Activated T-cell treated with anti-CD3 and anti-CD28 coated beads, Interleukin-2, amount 50 U/mL, for 48 hours (primary cell): ENCODE measurements at places on chromosomes 2 and 18.

DNA sequence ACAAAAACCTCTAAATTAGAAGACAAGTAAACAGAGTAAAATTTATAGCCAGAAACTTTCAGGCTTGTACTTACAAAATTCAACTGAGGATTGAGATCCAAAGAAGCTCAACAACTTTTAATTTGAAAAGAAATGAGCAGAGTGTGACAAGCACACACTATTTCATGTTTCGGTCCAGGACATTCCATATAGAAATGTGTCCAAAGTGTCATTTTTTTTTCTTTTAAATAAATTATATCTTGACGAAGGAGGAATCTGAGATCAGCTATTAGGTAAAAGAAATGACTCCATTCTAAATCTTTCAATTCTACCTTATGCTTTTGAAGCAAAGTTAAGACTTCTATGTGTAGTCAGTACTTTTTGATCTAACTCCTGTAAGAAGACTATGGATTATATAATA lies 4.6 kb downstream of the FN1 start:
- DNase-seq: no peak

- no peak for DNase-seq
Measured at GRCh38 chr18:3035635-3036034, 22.7 kb upstream of the LPIN2 start.

DNA sequence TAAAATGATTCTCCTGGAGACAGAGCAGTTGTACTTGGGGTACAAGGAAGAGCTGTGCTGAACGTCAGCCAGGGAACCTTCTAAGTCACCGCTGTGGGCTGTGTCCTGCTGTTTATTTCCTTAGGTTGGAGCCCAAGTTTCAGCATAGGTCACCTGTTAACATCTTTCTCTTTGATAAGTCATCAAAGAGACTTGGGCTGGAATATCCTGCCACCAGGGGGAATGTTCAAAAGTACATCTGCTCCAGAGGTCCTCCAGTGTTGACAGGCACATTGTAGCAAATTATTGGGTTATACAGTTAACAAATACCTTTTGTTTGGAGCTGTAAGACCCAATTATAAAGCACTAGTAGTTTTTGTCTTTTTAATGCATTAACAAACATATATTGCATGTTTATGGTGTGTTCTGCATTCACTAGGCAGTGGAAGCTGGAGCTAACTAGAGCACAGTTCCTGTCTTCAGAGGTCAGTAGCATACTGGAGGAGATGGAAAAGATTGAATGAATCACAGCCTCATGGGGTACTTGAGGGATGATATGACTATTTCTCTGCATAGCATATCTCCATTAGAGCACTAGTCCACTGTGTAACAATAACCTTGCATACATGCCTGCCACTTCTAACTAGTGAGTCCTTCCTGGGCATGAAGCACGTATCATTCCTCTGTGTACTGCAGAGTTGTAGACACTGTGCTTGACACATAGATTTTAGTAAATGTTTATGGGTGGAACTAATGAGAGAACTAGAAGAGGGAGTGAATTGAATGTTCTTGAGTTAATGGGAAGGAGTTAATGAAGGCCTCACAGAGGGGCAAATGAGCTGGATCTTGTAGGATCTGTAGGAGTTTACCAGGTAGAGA lies 182.1 kb downstream of the AGAP1 start:
- DNase-seq: no peak

DNA sequence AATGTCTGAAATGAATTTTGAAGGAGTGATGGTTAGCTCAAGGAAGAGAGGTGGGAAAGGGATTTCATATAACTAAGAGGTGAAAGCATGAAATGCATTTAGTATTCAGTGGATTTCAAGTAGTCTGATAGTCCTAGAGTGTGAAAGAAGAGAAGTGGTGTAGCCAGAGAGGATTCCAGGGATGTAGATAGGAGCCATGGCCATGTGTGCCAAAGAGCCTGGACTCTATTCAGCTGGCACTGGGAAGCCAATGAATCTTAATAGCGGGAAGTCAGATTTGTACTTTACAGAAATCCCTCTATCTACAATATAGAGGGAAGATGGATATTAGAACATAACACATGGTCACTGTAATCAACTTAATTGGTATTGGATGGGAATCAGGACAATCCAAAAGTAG lies 8.3 kb upstream of the BOLL start:
- no peak for DNase-seq

GRCh38 chr18:7637269-7637668 lies 70.2 kb downstream of the PTPRM start:
- no peak for DNase-seq

DNA sequence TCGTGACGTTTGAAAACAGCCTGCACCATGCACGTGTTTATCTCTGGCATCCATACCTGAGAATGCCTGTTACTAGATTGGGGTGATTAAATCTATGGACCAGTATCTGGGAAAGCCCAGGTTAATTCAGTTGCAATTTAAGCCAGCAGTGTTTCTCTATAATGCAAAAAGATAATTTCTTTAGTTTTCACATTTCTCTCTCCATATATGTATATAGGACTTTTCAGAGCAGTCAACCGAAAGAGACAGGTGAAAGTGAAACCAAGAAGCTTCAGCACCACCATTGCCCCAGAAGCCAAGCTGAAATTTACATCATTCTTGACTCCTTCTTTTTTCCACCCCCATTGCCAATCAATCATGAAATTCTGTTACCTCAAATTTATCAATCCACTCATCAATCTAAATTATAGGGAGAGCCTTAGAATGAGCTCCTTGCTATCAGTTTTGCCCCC lies 2.7 kb upstream of the LRP2 start:
- no peak for DNase-seq

DNA sequence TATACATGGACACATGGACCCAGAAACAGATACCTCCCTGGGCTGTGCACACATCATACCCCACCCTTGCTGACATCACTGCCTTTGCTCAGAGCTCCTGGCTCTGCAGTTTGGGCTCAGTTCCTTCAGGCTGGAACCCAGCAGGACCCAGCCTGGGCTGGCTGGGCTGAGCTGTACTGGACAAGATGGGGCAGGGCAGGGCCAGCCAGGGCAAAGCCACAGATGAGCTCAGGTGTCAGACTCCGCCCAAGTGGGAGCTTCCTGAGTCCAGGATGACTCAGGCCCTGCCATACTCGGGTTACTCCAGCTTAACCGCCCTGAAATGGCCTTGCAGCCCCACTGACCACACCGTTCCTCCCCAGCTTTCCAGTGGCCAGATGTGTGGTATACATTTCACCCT lies 284.9 kb downstream of the OSR1 start:
- no peak for DNase-seq

- DNase-seq: no peak
Measured at GRCh38 chr2:121304941-121305340, 19.9 kb upstream of the TFCP2L1 start.

GRCh38 chr18:24791751-24792545 lies 331.5 kb downstream of the HRH4 start:
- DNase-seq: no peak

GRCh38 chr2:230738924-230739323 lies 26.3 kb downstream of the CAB39 start:
- DNase-seq: no peak

- DNase-seq: no peak
Measured at GRCh38 chr18:63970809-63971205, 926 bp downstream of the SERPINB8 start.

GRCh38 chr2:155145758-155146229 lies 447.3 kb downstream of the KCNJ3 start:
- no peak for DNase-seq

- no peak for DNase-seq
Measured at GRCh38 chr2:43714164-43714563, 37.9 kb upstream of the C1GALT1C1L start.

DNA sequence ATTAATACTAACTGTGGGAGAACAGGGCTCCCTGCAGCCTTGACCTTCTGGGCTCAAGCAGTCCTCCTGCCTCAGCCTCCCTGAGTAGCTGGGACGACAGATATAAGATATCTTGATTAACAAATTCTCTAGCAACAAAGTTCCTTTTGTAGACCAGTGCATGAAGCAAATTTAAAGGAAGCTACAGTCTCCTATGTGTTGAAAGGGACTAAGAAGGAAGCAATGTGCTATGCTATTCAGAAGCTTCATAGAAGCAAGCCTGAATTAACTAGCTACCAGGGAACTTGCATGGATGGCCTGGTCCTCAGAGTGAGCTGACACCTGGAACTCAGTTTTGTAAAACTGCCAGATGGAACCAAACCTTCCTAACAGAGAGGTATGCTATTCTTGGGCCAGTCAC lies 33.2 kb downstream of the RAPH1 start:
- no peak for DNase-seq

GRCh38 chr2:86807468-86808275 lies 17.0 kb upstream of the CD8A start:
- peak; percentile 74 for DNase-seq

DNA sequence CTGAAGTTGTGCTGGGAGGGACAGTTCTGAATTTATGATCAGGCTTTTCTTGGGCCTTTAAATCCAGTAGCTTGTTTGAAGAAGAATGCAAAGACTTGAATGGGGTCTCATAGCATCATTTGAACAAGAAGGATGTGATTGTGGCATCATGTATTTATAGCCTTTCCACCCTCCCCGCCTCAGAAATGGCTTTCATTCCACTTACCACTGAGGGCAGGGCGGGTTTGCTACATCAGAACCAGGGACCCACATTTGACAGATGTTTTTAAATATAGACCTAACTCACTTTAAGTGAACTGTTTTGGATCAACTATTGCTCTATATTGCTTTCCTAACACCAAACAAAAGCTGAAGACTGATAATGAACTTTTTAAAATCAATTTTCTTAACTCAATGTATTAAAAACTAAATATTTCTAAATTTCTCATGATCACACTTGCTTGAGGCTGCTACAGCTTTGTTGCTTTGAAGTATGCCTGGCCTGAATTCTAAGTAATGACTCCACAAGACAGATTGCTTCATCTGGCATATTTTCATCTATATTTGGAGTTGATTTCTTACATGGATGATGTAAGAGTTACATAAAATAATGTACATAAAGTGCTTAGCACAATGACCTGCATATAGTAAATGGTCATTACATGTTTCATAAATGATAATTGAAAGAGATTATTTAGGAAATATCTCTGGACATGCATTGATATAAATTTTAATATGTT lies 1552.9 kb upstream of the SLC39A10 start:
- DNase-seq: no peak

GRCh38 chr2:9385841-9386240 lies 37.5 kb downstream of the ITGB1BP1 start:
- no peak for DNase-seq

DNA sequence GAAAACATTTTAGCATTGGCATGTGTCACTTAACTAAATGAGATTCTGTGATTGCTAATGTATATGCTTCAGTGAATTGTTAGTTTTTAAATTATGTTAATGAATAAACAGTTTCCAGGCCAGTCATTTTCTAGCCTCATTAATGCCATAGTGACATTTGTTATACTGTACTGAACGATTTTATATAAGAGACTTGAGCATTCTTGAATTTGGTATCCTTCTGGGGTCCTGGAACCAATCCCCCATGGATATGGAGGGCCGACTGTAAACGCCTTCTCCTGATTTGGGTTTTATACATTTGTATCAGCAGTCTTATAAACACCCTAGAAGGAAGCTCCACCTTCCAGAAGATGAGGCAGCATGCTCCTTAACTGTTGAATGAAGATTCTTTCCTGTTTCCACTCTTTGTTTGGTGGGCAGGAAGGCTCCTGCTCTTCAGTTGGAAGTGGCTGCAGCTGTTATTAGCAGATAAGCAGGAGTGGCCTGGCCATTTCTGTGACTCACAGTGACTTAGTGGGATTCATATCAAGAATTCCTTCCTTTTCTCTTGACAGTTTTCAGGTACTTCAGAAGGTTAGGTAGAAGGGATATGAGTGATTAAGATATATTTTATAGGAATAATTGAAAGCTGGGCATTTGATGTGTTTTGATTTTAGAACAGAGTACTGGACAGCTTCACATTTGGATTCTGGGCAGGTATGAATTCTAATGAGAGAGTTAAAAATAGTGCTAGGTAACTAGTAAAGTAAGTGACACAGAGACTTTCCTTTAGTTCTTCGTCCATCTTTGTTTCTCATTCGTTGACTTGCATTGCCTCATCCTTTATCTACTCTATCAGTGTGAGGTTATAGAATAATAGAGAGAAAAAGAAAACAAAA lies 124.9 kb downstream of the PLCL1 start:
- no peak for DNase-seq

- DNase-seq: no peak
Measured at GRCh38 chr2:105853354-105854088, 108.8 kb downstream of the NCK2 start.

DNA sequence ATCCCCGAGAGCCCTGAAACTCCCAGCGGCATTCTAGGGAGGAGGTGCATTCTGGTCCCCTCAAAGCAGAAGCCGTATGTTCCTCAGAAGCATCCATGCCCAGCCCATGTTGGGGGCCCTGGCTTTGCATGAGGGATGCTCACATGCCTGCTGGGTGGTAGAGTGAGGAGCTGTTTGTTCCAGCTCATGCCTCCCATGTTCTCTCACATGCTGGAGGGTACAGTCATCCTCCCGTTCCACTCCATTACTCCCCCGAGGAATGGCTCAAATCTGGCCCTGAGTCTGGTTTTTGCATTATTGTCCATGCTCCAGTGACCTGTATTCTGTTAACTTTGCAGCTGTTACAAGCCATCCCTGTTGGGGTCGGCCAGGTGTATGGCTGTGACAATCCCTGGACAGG lies 24.1 kb downstream of the SLC14A2 start:
- DNase-seq: no peak

GRCh38 chr2:15756011-15756550 lies 164.4 kb downstream of the DDX1 start:
- DNase-seq: no peak

- DNase-seq: no peak
Measured at GRCh38 chr2:100409461-100409860, 8.0 kb downstream of the CHST10 start.

DNA sequence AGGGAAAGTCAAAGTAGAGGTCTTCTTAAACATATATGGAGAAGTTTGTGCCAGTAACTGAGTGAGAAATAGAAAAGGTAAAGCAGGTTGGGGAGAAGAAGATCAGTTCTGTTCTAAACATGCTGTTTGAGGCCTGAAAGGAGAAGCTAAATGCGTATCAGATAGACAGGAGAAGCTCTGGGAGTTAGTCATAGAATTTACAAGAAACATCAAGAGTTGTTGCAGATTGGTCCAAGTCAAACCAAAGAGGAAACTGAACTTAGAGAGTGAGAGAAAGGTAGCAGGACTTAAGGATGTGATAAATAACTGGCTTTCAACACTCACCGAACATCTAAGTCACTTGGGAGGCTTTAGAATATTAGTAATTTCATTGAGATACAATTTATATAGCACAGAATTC lies 29.2 kb upstream of the CERS6 start:
- no peak for DNase-seq

DNA sequence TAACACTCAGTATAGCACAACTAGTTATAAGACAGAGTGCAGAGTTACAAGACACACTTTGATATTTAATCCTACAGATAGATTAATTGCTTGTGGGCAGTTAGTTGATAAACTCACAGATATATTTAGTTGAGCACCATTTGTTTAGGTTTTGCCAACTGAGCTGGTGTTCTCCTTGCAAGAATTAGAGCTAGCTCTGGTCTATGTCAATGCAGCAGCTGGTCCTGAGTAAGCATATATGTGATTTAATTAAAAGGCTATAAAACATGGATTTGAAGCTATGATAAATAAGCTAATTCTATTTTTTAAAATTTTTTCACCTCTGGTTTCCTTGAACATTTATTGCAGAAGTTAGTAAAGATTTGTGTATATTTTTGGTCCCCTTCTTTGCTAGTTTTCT lies 35.6 kb downstream of the GPD2 start:
- no peak for DNase-seq
